ENCODE measurements at places on chromosomes 11 and 22.

DNA sequence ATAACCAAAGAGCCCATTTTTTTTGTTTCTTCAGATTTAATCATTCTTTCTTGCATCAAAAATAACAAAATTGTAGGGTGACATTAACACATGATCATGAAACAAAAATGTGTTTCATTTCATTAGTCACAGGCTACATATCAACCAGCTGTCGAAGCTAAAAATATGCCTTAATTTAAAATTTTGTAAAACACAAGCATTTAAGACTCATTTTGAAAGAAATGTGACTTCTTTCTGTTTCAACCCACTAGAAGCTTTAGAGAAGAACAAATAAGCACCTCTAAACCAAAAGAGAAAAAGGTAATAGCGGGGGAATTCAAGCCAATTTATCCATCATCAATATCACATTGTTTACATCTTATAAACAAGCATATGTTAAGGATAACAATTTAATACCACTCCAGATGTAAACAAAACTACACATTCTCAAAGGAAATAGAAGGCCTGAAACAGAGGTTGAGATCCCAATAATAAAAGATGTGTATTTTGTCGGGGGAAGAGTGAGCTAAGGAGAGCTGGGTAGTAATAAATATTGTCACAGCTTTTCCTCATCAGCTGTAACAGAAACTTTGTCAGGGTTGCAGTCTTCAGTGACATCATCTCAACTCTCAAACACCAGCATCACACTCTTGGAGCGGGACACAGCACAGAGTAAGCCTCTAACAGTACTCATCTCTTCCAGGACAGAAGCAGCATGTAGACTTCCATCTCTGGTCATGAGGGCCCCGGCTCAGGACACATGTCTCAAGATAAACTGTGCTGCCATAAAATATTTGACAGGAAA lies 42.0 kb downstream of the ALG9 start:
- no peak for DNase-seq

DNA sequence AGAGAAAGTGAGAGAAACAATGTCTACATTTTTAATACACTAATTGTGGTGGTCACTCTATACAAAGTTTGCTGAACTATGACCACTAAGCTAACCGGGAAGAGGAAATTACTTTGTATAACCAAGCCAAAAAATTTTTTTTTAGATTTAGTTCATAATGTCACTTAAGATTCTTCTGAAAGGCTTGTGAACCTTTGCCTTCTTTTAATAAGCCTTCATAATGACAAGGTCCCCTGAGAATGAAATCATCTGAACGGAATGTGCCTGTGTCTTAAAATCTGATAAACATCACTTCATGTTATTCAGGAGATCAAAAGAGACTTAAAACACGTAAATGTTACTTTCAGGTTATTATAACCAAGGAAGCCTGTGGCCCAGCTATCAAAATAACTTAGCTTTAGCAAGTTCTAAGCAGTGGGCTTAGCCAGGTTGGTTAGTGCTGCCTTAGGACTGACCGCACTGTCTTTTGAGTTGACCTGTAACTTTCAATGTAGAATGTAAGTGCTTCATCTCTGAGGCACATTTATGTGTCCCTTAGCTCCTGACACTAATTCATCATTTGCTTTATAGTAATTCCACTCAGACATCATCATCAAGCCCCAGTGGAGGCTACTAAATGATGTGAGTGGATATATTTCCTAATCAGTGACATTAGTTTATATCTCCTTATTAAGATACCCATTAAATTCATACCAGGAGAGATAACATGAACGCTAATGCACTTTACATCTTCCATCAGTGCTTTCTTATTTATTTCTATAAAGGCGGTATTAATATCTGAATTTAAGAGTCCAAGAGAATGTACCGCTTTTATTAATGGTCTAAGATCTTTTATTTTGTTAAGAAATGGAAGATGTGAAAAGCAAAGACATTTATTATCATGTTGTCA lies 122.5 kb downstream of the WNT11 start:
- no peak for DNase-seq

DNA sequence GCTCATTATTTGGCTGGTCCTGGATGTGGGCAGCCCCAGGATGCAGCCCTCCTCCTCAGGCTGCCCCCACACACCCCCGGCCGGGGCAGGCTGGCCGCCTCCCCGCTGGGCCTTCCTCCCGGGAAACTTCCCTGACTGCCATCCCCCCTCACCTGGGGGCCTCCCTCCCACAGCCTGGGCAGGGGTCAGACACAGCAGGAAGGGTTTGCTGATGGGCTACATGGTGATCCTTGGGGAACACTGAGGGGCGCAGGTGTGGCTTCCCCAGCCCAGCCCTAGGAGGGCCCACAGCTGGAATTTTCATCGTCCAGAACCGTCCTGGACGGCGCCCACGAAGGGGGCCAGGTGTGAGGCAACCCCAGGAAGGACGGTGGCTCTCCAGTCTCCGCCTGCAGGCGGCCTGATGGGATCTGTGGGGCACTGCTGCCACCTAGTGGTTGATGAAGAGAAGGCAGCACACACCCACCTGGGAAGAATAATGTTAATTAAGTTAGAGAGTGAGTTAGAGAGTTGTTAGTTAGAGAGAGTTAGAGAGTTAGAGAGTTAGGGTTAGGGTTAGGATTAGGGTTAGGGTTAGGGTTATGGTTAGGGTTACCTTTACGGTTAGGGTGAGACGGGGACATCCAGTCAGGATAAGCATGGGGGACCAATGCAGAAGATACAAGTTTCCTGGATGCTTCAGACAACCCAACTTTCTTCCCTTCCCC lies 75.9 kb upstream of the PRR5 start:
- DNase-seq: peak; percentile 81

- DNase-seq: no peak
These were observed 2.6 kb downstream of the VSIG10L2 start for GRCh38 chr11:125948278-125949051.

- no peak for DNase-seq
These were observed 1123.4 kb upstream of the RAG2 start for GRCh38 chr11:37721485-37721884.

- no peak for DNase-seq
These were observed 626 bp downstream of the FLRT1 start for GRCh38 chr11:64036087-64037026.
